Uterus (tissue), 4 donors: ENCODE measurements at places on chromosomes 4 and X. TPM values are rescaled to one million over a fixed set of nuclear protein-coding genes. Genes with fewer than 3 reads are reported as not detected.

The SOWAHD gene
- total RNA-seq, result not detected

- DNase-seq, result no peak
These were observed 123.0 kb downstream of the KDR start for GRCh38 chr4:55002431-55002830.

DNA sequence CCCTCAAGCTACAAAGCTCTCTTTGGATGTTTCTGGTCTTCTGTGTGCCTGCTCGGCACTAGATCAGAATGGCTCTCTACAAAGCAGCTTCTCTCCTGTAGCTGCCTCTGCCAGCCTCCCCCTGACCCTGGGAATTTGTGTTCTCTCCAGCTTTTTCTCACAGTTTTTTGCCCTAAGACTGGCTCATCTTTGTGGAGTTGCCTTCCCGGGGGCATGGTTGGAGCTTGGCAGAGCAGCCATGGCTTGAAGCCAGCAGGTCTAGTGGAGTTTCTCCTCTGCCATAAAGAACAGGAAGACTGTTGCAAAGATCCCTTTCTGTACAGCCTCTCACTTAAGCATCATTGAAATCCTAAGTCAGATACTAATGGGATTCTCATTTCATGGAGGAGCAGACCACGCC is 163.3 kb upstream of the MAMLD1 start:
- no peak for DNase-seq

GRCh38 chrX:45140812-45141211 is 59.9 kb downstream of the DIPK2B start:
- no peak for DNase-seq

DNA sequence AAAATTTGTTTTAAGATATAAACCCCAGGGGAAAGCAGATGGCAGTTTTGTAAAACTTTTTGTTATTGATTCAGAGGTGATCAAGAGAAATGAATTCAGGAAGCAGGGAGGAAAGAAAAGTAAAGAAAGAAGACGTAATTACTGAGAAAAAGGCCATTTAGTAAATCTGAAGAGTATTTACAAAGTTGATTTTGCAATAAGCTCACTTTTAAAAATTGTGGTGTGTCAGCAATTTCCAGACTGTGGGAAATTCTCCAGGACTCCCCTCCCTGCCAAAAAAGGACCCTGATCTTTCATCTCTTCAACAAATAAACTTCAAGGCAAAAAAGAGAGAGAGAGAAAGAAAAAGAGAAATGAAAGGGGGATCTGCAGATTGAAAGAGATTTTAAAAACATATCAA is 36.6 kb downstream of the PCYT1B start:
- DNase-seq, result no peak

- no peak for DNase-seq
These were observed 64.4 kb upstream of the UCP1 start for GRCh38 chr4:140633124-140633523.

DNA sequence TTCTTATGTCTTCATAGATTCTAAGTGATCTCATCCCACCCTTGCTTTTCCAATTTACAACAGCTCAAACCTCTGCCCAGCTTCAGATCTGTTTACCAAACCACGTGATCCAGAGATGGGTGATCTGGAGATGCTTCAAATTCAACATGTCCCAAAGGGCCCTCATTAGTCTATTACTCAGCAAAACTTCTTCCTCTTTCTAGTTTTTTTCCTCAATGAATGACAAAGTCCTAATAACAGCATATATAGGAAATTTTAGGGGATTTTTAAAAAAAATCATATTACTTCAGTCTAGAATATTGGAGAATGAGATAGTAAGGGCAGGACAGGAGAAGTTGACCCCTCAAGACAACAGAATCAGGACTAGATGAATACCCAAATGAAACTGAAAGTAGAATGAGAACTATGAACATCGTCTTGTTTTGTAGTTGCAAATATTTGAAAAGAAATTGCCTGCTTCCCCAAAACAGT is 127.1 kb downstream of the CFAP299 start:
- DNase-seq, result no peak

GRCh38 chrX:56281789-56282188 is 49.6 kb downstream of the KLF8 start:
- no peak for DNase-seq

DNA sequence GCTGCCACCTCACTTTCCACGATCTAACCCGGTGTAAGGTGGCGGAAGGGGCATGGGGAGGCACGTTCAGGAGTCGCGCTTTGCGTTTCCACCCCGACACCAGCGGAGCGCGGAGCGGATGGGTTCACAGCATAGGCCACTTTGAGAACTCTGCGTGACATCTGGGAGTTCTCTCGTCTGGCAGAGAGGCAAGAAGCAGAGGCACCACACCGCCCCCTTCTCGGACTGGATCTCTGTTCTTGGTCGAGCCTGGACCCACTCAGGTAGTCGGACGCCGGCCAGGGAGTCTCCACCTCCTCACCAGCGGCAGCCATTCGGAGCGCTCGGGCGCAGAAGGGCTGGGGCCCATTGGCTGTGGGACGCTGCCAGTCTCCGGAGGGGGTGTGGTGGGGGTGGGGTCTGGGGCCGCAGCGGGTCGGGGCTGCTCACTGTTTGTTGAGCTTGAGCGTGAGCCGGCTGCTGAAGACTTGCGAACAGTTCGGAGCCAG is at the start of gene DACH2:
Gene DACH2, plus strand, starts transcription at position 428 of the 488 bp plus-strand sequence.
- peak; percentile 77 for DNase-seq

- DNase-seq, result no peak
These were observed 93.7 kb downstream of the PRSS12 start for GRCh38 chr4:118259111-118259510.

DNA sequence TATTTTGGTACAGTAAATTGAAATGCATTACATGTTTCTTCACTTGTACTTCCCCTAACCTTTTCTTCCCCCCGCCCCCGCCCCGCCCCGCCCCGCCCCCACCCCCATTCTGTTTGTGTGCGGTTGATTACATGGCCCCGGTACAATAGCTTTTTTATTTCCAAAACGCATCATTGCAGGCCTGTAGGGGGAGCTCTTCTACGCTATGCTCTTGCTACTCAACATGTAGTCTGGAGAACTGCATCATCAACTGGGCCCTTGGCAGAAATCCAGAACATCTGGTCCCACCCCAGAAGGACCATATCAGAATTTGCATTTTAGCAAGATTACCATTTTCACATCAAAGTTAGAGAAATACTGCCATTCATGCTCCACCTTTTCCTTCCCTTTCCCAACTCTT is 333.3 kb upstream of the DDX53 start:
- DNase-seq, result no peak

- no peak for DNase-seq
These were observed 27.3 kb upstream of the RAPGEF2 start for GRCh38 chr4:159075531-159075932.
